Kidney glomerular epithelial cell (primary cell): ENCODE measurements at places on chromosomes 3 and 15.

- DNase-seq, result no peak
Observed at GRCh38 chr3:86420990-86421739, 569.8 kb downstream of the VGLL3 start.

DNA sequence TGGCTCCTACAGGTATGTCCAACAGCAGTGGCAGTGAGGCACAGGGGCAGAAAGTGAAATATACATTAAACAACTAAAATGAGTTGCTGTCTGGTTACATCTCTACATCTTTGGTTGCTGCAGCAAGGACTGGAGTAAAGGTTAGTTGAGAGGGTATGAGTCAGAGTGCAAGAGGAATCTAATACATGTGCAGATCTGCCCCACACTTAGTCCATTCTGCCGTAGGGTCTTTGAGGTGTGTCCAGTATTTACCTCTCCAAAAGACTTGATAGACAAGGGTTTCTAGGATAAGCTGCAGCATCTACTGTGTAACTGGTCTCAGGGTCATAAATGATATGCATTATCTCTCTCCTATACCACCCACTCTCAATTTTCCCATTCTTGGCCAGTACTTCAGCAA, 6.2 kb upstream of the NEDD4 start:
- DNase-seq, result no peak

DNA sequence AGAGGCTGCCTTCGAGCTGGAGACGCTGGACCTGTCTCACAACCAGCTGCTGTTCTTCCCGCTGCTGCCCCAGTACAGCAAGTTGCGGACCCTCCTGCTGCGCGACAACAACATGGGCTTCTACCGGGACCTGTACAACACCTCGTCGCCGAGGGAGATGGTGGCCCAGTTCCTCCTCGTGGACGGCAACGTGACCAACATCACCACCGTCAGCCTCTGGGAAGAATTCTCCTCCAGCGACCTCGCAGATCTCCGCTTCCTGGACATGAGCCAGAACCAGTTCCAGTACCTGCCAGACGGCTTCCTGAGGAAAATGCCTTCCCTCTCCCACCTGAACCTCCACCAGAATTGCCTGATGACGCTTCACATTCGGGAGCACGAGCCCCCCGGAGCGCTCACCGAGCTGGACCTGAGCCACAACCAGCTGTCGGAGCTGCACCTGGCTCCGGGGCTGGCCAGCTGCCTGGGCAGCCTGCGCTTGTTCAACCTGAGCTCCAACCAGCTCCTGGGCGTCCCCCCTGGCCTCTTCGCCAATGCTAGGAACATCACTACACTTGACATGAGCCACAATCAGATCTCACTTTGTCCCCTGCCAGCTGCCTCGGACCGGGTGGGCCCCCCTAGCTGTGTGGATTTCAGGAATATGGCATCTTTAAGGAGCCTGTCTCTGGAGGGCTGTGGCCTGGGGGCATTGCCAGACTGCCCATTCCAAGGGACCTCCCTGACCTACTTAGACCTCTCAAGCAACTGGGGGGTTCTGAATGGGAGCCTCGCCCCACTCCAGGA, 21.1 kb downstream of the NRROS start:
- DNase-seq, result no peak

DNA sequence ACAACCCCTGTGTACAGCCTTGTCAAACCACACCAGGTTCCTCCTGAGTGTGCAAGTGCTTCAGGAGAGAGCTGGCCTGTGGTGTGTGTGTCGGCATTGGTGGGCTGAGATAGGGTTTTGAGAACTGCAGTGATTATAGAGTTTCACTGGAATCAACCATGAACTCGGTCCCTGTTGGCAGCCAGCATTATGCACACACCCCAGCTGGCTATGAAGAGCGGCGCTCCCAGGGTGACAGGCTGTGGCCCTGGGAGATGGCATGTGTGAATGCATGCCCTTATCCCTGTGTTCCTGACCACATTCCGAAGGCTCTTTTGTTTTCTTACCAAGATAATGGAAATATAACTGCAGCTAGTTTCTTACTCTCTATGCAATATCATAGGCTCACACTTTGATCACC, 101.8 kb downstream of the SNRK start:
- no peak for DNase-seq

GRCh38 chr3:114903213-114903612, 243.9 kb downstream of the ZBTB20 start:
- no peak for DNase-seq

DNA sequence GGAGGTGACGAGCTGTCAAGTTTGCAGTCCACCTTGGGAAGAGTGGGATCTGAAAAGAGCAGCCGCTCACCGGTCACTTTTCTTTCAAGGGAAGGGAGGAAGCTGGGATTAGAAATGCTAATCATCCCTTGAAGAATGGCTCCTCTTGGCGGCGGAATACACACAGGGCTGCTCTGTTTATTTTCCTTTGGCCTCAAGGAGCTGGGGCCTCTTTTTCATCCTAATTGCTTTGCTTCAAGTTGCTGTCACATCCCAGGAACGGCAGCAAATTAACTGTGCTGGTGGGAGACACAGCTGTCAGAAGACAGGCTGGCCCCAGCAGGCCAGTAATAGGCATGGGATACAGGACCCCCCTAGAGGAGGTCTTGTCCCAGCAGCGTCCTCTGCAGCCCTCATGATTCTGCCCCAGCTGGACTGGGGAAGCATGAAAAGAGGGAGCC, 6.7 kb downstream of the KBTBD13 start:
- DNase-seq, result peak; percentile 15

- peak; percentile 20 for DNase-seq
Observed at GRCh38 chr3:87397211-87397610, 120.8 kb upstream of the POU1F1 start.
